T-helper 2 cell treated with Interferon-gamma antibody and Interleukin-4, amounts not matched to agents 5 μg/mL and 100 μg/mL, for 36 hours (primary cell): ENCODE measurements at places on chromosomes 1 and 21.

DNA sequence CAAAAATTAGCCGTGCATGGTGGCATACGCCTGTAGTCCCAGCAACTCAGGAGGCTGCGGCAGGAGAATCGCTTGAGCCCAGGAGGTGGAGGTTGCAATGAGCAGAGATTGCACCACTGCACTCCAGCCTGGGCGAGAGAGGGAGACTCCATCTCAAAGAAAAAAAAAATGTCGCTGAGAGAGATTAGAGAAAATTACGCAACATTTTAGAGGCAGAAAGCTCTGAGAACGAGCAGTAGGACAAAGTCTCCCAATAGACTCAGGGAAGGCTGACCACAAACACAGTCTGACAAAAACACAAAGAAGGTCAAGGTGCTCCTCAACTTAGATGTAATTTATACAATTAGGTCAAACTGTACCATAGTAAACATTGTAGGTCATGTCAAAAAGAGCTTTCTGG lies 367.6 kb upstream of the ZRANB2 start:
- no peaks in the 10 kb centered on the region for H3K36me3 ChIP-seq
- no peaks in the 10 kb centered on the region for H3K4me1 ChIP-seq
- no peak overlapping the region for H3K27ac ChIP-seq
- H3K27me3 ChIP-seq = no peaks in the 10 kb centered on the region

DNA sequence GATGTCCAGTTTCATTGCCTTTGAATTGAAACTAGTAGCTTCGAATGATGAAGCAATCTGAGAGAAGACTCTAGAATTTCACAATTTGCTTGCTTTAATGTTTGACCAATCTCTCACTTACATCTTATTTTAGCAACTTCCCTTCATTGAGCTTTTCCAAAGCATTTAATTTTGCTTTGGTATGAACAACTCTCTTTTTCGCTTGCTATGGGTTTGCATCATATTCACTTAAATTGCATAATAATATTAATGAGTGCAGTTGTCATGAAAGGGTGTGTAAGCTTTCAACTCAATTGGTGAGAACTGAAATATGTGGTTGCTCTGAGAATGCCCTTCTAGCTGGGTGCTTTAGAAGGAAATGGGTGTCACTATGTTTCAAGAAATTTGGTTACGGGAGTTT lies 309.2 kb downstream of the HLX start:
- DNase-seq = no peak
- no peaks in the 10 kb centered on the region for H3K27me3 ChIP-seq
- H3K27ac ChIP-seq = no peak overlapping the region
- H3K4me3 ChIP-seq = no peak overlapping the region

GRCh38 chr1:229578168-229579058 lies 19.9 kb upstream of the ABCB10 start:
- H3K27me3 ChIP-seq = peaks cover 15% of the 10 kb centered on the region
- DNase-seq = no peak
- no peaks in the 10 kb centered on the region for H3K4me1 ChIP-seq

GRCh38 chr1:16112596-16113555 lies 39.4 kb upstream of the FAM131C start:
- no peaks in the 10 kb centered on the region for H3K36me3 ChIP-seq
- peaks cover 3% of the 10 kb centered on the region for H3K27me3 ChIP-seq
- H3K4me1 ChIP-seq = no peaks in the 10 kb centered on the region
- no peak for DNase-seq
- no peak overlapping the region for H3K27ac ChIP-seq
- no peak overlapping the region for H3K4me3 ChIP-seq

GRCh38 chr1:62088439-62088838 lies 106.2 kb upstream of the L1TD1 start:
- H3K4me1 ChIP-seq = no peaks in the 10 kb centered on the region
- no peak for DNase-seq
- H3K36me3 ChIP-seq = no peaks in the 10 kb centered on the region
- no peak overlapping the region for H3K4me3 ChIP-seq
- H3K27me3 ChIP-seq = no peaks in the 10 kb centered on the region
- no peak overlapping the region for H3K27ac ChIP-seq

- H3K27me3 ChIP-seq = no peaks in the 10 kb centered on the region
- H3K36me3 ChIP-seq = peaks cover 4% of the 10 kb centered on the region
- no peak for DNase-seq
- peak overlapping the region; percentile 27 for H3K27ac ChIP-seq
- H3K4me1 ChIP-seq = peaks cover 22% of the 10 kb centered on the region
Measured at GRCh38 chr21:34031835-34032370, 41.5 kb upstream of the MRPS6 start.

DNA sequence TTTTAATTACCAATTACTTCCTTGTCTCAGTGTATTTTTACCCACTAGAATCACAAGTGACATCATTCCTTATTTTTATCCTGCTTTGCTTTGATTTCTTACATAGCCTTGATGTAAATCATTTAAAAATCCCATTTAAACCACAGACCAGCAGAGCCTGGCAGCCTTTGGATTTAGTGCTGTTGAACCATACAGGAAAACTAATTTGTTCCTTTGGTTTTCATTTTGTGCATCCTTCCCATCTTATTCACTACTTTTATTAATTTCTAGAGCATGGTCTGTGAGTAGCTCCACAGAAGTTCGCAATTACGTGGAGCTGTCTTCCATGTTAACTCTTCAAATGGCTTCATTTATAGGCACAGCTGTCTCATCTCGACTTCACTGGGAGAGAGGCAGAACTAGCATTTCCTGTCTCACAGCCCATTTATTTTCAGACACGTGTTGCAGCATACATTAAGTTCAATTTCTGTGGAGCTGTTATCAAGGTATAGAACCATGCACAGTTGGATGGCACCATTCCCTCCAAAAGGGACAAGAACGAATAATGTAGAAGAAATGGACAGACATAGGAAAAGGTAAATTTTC lies 235.3 kb downstream of the MRPL39 start:
- H3K4me1 ChIP-seq = peaks cover 7% of the 10 kb centered on the region
- H3K4me3 ChIP-seq = no peak overlapping the region
- no peak for DNase-seq
- peaks cover 2% of the 10 kb centered on the region for H3K27me3 ChIP-seq
- H3K36me3 ChIP-seq = no peaks in the 10 kb centered on the region

DNA sequence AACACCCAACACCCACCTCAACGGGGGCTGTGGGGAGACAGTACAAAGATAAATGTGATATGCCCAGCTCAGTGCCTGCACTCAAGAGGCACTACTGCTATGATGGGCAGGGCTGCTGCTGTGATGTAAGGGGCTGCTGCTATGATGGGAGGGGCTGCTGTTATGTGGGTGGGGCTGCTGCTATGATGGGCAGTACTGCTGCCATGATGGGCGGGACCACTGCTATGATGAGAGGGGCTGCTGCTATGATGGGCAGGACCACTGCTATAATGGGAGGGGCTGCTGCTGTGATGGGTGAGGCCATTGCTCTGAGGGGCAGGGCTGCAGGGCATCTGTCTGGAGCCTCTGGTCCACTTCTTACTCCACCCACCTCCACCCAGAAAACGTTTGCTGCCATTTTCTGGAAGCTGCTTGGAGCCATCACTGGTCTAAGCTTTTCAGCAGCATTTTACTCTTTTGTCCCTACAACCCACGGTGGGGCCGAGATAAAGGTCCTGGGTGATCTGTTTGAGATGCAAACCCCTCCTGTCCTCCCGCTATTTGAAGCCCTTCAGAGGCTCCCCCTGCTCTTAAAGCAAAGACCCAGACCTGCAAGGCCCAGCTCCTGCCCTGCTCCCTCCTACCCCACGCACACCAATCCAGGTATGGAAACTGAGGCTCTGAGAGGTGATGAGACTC lies 656.9 kb downstream of the PTPRU start:
- no peak overlapping the region for H3K4me3 ChIP-seq
- no peaks in the 10 kb centered on the region for H3K36me3 ChIP-seq
- H3K4me1 ChIP-seq = no peaks in the 10 kb centered on the region
- DNase-seq = no peak
- no peaks in the 10 kb centered on the region for H3K27me3 ChIP-seq
- H3K27ac ChIP-seq = no peak overlapping the region

GRCh38 chr1:35707601-35708440 lies 10.9 kb downstream of the C1orf216 start:
- H3K4me1 ChIP-seq = peaks cover 13% of the 10 kb centered on the region
- DNase-seq = no peak
- H3K4me3 ChIP-seq = peak overlapping the region; percentile 78
- H3K27ac ChIP-seq = no peak overlapping the region
- H3K36me3 ChIP-seq = no peaks in the 10 kb centered on the region
- H3K27me3 ChIP-seq = peaks cover 43% of the 10 kb centered on the region

DNA sequence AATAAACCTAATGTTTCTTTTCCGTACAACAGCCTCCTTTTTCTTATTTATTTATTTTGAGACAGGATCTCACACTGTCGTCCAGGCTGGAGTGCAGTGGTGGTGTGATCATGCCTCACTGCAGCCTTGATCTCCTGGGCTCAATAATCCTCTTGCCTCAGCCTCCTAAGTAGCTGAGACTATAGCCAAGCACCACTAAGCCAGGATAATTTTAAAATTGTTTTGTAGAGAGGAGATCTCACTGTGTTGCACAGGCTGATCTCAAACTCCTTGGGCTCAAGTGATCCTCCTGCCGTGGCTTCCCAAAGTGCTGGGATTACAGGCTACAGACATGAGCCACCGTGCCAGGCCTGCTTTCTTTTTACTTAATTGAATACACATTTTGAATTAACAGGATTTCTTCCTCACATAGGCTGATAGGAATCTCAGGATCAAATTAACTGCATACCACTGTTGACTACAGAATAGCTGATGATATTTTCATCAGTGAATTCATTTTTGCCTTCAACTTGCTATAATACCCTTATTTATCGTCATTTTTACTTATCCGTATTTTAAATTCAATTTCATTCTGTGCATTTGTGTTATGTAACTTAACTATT lies 2010.5 kb downstream of the NCAM2 start:
- no peak for DNase-seq
- H3K27ac ChIP-seq = no peak overlapping the region
- no peaks in the 10 kb centered on the region for H3K36me3 ChIP-seq
- no peaks in the 10 kb centered on the region for H3K4me1 ChIP-seq
- no peak overlapping the region for H3K4me3 ChIP-seq

DNA sequence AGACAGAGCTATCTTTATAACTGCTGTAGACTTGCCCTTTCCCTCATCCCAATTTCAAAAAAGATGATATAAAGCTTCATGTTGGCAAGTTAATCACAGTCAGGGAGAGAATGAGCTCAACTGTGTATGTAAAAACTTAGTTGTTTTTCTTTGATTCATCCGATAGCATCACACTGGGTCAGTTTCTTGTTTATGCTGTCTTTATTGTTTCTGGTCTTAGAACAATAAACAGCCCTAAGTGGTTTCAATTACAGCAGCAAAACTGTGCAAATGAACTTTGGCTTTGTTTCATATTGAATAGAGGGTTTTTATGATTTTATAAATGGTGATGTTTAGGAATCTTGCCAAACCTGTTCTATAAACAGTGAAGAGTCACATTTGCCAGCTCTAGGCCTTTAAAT lies 423.8 kb upstream of the CXADR start:
- DNase-seq = no peak
- H3K4me3 ChIP-seq = no peak overlapping the region
- no peaks in the 10 kb centered on the region for H3K4me1 ChIP-seq
- H3K36me3 ChIP-seq = no peaks in the 10 kb centered on the region
- H3K27ac ChIP-seq = no peak overlapping the region

DNA sequence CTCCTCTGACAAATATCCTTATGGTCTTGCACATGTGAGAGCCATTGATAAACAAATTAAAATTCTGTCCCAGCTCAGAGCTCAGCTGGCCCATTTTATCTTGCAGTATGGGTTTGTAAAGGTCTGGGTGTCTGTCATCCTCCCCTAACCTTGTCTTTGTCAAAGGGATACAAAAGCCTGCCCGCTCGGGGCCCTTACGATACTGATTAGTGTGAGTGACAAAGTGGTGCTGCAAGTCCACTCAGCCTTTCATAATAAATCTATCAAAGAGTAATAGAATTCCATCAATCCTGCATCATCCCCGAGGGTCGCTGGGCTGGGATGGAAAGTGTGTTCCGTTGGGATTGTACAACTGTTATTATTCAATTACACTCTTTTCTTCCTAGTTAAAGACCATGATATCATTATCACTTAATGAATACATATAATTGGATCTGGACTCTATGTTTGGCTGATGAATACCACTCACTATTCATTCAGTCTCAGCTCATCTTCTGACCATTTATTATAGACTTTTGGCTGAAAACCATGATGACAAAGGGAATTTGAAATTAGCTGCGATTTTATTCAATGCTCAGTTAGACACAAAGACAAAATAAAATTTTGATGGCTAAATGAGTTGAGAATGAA lies 122.5 kb upstream of the FOXD3 start:
- H3K36me3 ChIP-seq = no peaks in the 10 kb centered on the region
- H3K4me1 ChIP-seq = no peaks in the 10 kb centered on the region
- H3K4me3 ChIP-seq = no peak overlapping the region
- DNase-seq = no peak

DNA sequence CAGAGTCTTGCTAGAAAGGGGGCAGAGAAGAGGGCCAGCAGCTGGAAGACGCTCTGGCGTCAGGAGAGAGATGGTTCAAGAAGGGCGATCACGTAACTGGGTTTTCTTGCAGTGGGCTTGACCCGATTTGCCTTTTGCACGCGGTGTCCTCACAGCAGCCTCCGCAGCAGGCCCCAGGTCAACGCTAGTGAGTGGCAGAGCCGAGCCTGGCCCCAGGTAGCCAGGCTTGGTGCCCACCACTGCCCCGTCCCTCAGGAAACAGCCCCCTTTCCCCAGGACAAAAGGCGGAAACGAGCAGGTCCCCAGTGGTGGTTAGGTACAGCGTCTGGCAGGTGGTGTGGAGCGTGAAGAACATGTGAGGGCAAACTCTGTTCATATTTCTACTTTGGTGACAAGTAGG lies 8.6 kb upstream of the UTS2 start:
- no peak overlapping the region for H3K4me3 ChIP-seq
- H3K27ac ChIP-seq = no peak overlapping the region
- DNase-seq = no peak
- H3K27me3 ChIP-seq = no peaks in the 10 kb centered on the region
- no peaks in the 10 kb centered on the region for H3K36me3 ChIP-seq

GRCh38 chr1:67838180-67838910 lies 5.1 kb upstream of the GNG12 start:
- H3K36me3 ChIP-seq = no peaks in the 10 kb centered on the region
- H3K27me3 ChIP-seq = peaks cover 61% of the 10 kb centered on the region
- no peak overlapping the region for H3K27ac ChIP-seq
- H3K4me1 ChIP-seq = peaks cover 3% of the 10 kb centered on the region

DNA sequence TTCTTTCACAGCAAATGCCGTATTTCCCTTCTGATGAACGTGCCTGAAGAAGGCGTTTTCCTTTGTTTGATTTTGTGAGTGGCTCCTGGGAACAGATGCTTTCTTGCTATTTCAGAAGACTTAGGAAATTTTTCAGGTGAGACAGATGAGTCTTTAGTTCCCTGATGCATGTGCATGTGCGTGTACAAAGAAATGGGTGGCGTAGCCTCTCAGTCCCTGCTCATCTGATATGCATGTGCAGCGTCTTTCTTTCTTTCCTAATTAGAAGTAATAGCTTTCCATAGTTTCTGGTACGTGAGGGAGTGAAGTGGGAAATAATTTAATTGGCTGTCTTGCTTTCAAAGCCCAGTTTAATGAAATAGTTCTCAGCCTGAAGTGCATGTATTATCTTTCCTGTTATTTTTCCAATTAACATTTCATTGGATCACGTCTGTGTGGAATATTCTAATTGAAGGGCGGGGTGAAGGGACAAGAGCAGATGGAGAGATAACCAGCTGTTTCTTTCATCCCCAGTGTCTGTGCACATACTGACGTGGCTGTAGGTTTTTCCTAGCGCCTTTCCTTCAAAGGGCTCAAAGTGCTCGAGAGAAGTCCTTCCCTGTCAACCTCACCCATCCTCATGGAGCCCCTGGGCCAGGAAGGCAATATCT lies 104.3 kb downstream of the FAM78B start:
- no peak for DNase-seq
- H3K27me3 ChIP-seq = peaks cover 2% of the 10 kb centered on the region
- H3K4me1 ChIP-seq = no peaks in the 10 kb centered on the region
